ENCODE measurements at places on chromosomes 1 and 21.
A peak's percentile ranks its signal among the peaks of the same experiment; 100 is the strongest.

- DNase-seq: no peak
Measured at GRCh38 chr1:117627546-117628130, 21.8 kb downstream of the TENT5C start.

DNA sequence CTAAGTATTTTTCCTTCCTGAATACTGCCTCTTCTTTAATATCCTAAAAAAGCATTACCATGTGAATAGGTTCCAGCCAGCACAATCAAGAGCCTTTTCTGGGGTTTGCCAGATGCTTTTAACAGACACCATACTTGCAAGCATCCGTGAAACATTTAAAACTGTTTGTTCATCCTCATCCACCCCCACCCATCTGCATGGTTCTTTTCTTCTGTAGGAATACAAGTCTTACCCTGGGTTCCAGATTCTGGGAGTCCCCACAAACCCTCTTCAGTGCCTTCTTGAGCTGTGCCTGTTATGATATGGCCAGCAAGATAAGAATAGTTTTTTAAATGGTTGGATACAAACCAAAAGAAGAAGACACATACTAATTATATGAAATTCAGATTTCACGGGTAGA lies 354.9 kb upstream of the PLXNA2 start:
- DNase-seq: peak; percentile 5

DNA sequence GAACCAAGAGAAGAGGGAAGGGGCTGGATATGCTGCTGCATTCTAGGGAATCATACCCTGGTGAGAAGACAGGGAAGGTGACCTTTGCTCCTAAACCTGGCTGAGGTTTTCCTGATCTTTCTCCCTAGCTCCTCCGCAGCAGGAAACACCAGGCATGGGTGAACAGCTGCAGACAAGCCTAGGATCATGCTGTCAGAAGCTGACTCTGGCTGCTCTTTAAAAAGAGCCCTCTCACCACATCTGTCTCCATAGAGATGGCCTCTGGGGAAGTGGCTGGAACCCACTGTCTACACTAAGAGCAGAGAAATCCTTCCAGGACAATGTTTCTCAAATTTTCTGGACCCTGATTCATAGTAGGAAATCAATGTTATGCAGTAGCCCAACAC lies 57.6 kb downstream of the CD34 start:
- DNase-seq: no peak

- DNase-seq: no peak
Measured at GRCh38 chr1:16386454-16387113, 19.5 kb downstream of the SZRD1 start.

GRCh38 chr1:56329970-56330369 lies 249.4 kb downstream of the PLPP3 start:
- DNase-seq: no peak

DNA sequence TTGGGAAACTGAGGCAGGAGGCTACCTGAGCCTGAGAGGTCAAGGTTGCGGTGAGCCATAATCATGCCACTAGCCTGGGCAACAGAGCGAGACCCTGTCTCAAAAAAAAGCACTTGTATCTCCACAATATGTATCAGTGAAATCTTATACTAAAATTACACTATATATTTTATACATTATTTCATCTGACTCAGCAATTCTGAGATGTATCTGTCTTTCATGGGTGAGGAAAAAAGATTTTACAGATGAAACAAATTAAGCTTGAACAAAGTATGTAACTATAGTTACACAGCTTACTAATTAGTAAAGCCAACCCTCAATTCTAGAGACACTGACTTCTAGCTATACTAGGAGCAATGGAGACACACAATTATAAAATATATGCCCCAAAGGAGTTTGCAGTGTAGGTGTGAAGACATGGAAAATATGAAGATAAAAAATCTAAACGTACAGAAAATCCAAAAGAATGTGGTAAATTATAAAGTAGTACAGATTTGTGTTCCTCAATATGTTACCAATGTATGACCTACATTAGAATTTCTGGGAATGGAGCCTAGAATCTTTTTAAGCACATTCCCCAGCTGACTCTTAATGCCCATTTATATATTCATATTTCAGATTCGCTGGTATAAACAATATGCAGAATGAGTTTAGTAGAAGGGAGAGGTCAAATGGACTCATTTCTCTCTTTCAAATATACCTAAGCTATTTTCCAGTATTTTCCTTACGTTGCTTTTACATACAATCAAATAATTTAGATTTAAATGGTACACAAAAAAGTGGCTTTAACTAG lies 14.6 kb downstream of the GTF2B start:
- no peak for DNase-seq
